ENCODE measurements at places on chromosomes 3 and 15. TPM values are rescaled to one million over a fixed set of nuclear protein-coding genes. Genes with fewer than 3 reads are reported as not detected.

FSIP1 gene
- total RNA-seq, result 0.95 TPM

TMIE gene
- 0.19 TPM for total RNA-seq

ZNF620 gene
- total RNA-seq, result 2.0 TPM

ACKR2 gene
- total RNA-seq, result 0.10 TPM

SPTBN5 gene
- total RNA-seq, result 0.21 TPM

C3orf62 gene
- 1.9 TPM for total RNA-seq

SH2D7 gene
- not detected for total RNA-seq

CCDC80 gene
- 47.0 TPM for total RNA-seq

MASP1 gene
- total RNA-seq, result 0.02 TPM

CAPN3 gene
- 0.27 TPM for total RNA-seq

SOX14 gene
- not detected for total RNA-seq

KPNA4 gene
- total RNA-seq, result 37.5 TPM

FES gene
- 0.61 TPM for total RNA-seq

TM4SF1 gene
- total RNA-seq, result 1,077 TPM

SLC22A14 gene
- 0.12 TPM for total RNA-seq

TBC1D21 gene
- not detected for total RNA-seq

PARP16 gene
- 12.7 TPM for total RNA-seq

SLCO2A1 gene
- total RNA-seq, result 0.38 TPM

FBN1 gene
- 8.5 TPM for total RNA-seq

GOLGA8J gene
- total RNA-seq, result not detected

CNTN4 gene
- not detected for total RNA-seq

CERS3 gene
- not detected for total RNA-seq

GP9 gene
- not detected for total RNA-seq

MYEF2 gene
- 17.4 TPM for total RNA-seq

SLC12A1 gene
- total RNA-seq, result not detected

LRTM1 gene
- total RNA-seq, result not detected

IGDCC3 gene
- 0.19 TPM for total RNA-seq

EIF4E3 gene
- total RNA-seq, result 3.8 TPM

DTWD1 gene
- total RNA-seq, result 21.0 TPM

Measured in A549 treated with dexamethasone at 1 μM for 4 hours (cell line).